Right renal cortex interstitium (tissue), 3 donors: ENCODE measurements at places on chromosomes 11 and 22. TPM values are rescaled to one million over a fixed set of nuclear protein-coding genes. Genes with fewer than 3 reads are reported as not detected.

- no peak for DNase-seq
Measured at GRCh38 chr22:38755155-38755910, 465 bp downstream of the SUN2 start.

DNA sequence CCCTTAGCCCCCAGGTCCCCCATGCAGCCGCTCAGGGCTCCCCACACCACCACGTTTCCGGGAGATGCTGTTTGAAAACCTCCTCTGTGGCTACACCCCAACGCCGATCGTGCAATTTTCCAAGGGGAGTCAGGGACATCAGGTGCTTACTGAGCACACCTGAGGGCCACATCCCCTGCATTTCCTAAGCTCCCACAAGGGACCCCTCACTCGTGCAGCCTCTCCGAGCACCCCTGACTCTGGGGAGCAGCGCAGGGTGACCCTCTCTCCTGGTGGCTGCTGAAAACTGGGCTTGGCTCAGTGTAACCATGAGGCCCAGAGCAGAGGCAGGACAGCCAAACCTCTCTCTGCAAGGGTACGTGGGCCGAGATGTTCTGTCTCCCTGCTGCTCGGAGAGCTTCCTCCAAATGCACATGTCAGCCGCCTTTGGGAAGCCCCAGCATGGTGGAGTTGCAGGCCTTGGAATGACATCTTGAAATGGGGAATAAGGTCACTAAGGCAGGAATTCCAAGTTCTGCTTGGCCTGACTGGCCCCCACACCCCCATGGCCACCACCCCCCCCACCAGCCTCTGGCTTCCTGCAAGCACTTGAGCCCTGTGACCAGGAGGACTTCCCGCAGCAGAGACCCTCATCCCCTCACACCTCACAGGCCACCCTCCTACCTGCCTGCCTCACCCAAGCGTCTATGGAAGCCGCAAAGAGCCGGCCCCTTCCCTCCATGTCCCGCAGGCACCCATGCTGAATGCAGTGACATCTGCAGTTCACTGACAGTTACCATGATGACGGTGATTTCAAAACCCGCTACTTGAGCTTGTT, 257.4 kb downstream of the BRD1 start:
- DNase-seq = no peak

DNA sequence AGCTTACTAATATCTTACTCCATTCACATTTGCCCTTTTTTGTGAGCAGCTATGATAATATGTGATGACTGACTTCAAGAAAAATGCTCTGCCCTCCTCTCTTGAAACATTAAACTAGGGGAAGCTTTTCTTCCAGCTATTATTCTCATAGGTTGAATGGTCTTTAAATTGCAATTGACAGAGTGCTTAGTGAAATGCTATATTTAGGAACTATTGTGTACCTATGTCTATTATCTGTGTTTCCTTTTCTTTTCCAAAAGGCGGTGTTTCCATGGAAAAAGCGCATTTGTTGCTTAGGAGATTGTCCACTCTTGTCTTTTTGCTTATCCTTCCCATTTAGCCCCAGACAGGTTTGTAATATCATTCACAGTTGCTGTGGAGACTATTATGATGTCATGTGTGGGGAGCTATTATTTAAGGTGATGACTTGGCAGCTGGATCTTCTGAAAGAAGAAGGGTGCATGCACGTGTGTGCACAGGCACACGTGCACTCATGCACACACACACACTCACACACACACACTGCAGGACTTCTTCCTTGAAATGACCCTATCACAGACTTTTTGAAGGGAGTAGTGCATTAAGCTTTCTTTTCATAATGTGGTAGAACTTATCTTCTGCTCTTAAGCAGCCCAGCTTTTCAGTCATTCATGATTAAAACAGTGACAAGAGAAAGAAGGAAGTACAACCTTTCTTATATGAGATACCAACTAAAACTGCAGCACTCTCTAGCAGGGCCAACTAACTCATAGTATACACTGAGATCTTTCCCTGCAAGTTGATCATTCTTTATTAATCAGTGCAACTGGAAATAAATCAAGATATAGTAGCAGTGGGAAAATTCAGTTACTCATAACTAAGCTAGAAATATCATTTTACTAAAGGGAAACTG, 340.8 kb upstream of the MTNR1B start:
- no peak for DNase-seq

- DNase-seq = no peak
Measured at GRCh38 chr11:75934851-75935250, 119.8 kb downstream of the UVRAG start.

DNA sequence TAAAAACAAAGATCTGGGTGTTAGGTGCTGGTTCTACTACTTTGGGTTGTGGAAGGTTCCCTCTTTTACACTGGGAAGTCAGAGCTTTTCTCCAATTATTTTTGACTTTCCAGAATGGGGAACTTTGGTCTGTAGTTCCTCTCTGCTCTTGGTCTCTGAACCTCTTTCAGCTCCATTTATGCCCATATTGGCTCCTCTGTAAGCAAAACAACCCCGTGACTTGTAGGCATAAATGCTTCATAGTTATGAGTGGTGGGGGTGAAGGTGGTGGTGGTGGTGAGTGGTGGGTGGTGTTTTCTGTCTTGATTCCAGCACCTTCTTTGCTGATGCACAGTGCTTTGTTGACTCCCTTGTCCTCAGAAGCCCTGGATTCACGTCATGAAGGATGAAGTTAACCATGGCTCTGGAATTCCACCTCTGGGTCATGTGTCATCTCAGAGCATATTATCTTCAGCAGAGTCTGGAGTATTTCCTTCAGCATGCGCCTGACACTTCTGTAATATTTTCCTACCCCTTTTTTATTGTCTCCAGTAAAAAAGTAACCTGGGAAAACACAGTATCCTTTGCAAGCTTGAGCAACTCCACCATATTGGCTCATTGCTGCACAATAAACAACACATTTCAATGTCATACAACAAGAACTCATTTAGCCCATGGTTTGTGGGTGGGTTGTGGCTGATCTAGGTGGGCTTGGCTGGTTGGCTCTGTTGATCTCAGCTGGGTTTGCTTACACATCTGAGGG, 24.1 kb upstream of the GRK3 start:
- no peak for DNase-seq

DNA sequence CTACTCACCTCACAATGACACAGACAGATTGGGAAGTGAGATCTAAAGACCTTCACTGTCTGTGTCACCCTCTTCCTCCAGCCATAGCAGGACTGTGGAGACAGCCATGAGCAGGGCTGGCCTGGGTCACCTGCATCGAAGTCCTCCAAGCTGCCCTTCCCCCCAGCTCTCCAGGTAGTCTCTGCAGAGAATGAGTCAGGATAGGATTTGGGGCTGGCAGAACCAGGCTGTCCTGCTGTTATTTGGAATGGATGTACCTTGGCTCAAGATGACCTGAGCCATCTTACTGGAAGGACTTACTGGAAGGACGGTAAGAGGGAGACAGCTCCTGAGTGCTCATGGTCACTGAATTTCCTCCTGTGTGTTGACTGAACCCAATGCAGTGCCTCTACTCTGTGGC, 29.2 kb downstream of the GGTLC2 start:
- DNase-seq = no peak

GRCh38 chr11:92753161-92753560, 216.3 kb upstream of the MTNR1B start:
- no peak for DNase-seq

DNA sequence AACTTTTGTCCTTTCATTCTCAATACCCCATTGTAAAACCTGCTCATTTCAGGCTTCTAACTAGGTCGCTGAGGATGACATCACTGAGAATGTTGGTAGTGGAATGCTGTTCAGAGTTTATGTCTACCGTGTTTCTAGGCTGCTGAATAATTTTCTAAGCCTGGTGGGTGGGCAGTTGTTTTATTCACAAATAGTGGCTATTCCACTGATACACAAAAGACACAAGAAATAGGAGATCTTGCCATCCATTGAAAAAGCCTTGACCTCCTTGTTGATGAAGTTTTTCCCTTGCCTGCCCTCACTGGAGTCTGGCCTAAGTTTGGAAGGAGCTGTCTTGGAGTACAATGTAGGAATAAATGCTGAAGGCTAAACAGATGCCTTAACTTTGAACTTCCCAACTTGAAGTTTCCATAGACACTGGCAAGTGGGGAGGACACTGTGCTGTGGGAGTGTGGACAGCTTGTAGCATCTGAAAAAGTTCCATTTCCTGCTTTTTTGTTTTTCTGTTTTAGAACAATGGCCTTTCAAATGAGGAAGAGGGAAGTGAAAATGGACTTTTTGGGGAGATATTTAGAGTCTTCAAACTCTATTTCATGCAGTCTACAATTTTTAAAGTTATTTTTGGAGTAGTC, 59.2 kb downstream of the TRIM44 start:
- no peak for DNase-seq

DNA sequence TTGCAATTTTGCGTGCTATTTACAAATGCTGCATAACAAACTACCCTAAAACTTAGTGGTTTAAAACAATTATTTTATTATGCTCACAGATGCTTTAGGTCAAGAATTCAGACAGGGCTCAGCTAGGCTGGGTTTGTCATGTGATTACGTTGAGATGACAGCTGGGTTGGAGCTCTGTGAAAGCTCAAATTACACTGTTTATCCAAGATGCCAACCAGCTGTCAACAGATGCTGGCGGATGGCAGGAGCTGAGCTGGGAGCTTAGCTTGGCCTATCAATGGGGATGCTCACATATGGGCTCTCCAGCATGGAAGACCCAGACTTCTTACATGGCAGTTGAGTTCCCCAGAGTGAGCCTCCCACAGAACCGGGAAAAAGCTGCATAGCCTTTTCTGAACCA, 62.7 kb downstream of the STK33 start:
- peak; percentile 15 for DNase-seq

DNA sequence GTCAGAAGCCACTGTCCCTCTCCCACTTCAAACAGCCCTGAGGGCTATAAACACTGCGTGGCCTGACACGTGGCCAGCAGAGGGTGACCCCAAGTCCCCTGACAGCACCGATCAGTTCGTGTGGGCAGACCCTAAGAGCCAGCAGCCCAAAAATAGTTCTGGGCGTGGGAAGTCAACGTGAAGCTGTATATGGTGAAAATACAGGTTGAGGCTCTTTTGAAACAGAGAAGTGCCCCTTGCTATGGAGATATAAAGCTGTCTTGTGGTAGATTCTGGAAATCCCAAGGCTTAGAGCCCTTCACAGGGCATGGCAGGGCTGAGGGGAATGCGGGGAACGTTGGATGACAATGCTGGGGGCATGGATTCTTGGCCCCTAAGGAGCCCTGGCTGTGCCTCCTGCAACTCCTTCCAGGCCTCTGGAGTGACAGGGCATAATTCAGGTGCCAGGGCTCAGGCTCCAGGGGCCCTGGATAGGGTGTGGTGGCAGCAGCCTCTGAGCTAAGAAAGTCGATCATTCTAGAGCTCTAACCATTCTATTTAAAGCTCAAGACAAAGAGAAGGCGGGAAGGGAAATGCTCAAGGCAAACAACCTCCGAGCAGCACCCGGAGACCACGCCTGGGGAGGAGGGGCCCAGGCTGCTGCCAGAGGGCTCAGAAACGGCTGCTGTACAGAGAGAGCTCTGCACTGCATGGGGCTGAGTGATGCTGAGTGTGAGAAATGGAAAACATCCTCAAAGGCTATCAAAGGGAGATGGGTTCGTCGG, 60.4 kb upstream of the CD5 start:
- no peak for DNase-seq

DNA sequence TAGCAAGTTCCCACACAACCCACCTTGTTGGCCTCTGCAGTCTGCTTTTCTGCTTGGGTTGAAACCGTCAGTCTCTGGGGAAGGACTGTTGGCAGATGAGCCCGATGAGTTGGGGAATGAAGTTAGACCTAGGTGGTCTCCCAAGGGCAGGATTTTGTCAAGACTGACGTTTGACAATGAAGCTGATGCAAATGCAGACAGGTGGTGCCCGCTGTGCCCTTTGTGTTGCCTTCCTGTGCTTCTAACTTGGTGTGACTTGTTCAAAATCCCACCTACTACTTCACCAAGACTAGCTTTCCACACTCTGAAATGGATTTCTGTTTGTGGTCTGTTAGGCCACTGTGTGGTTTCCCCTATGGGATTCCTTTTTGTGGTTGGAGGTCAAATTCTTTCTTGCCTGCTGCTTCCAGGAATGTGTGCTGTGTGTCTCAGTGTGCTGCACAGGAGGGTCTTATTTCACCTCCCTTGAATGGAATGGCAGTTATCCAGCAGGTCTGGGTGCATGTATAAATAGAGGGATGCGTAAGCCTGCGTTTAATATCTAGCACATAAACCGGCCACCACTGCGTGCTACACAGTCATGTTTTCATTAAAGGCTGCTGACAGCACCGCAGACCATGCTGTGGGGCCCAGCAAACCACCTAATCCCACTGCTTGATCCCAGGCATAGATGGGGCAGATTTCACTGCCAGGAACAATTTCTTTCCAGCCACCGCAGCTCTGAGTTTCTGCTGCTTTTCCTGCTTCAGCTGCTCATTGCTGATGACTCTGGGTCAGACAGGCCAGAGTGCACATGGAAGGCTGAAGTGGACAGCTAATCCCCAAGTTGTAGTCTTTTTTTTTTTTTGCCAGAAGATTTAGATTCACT, 44.8 kb downstream of the ADAMTS8 start:
- no peak for DNase-seq

GRCh38 chr11:110793556-110793955, 81.3 kb upstream of the ARHGAP20 start:
- no peak for DNase-seq

GRCh38 chr11:109971184-109971523, 122.0 kb upstream of the ZC3H12C start:
- DNase-seq = no peak

DNA sequence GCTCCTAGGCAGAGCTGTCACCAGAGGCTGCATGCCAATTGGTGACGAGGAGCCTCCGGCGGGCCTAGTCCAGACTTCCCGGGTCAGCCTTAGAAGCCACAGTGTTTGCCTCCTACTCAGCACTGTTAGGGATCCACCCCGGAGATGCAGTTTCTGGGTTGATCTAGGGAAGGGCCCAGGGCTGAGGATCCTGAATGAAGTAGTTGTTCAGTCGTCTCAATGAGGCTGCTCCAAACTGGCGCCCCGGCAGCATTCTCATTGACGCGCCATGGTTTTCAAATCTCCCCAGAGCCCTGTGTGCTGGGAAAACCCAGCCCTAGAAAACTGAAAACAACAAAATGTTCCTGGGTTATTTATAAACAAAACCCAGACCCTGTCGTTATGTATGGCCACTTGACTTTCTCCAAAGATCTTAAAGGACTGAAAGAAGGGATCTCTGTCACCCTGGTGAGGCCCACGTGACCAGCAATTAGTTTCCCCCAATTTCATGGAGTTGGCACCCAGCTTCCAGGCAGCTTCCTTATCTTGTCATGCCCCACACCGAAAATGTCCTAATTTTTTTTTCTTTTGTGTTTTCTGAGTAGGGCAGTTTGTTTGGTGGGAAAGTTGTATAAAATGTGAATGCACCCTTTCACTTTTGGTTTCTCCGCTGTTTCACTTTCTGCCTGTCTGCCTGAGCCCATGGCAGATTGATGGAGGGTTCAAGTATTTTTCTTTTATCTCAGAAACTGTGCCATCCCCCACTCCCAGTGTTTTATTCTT, 2.0 kb upstream of the EHD1 start:
- DNase-seq = no peak

NLRP6 gene
- polyA plus RNA-seq = 0.11 TPM

TMEM41B gene
- 37.9 TPM for polyA plus RNA-seq

KCTD14 gene
- 16.8 TPM for polyA plus RNA-seq

RIMBP3C gene
- polyA plus RNA-seq = 0.40 TPM

SMIM35 gene
- 0.15 TPM for polyA plus RNA-seq
